ENCODE measurements at places on chromosomes 6 and 20.

- DNase-seq, result no peak
Measured at GRCh38 chr20:63087236-63087871, 80.6 kb upstream of the BHLHE23 start.

GRCh38 chr6:34531580-34532201, 24.4 kb downstream of the SPDEF start:
- peak; percentile 5 for DNase-seq

- DNase-seq, result no peak
Measured at GRCh38 chr6:131169613-131170012, 34.3 kb downstream of the AKAP7 start.

GRCh38 chr6:129835691-129836090, 25.4 kb downstream of the TMEM244 start:
- no peak for DNase-seq

- DNase-seq, result no peak
Measured at GRCh38 chr20:56702931-56703840, 74.1 kb downstream of the TFAP2C start.

GRCh38 chr6:138104618-138105213, 2.5 kb downstream of the PERP start:
- DNase-seq, result no peak

DNA sequence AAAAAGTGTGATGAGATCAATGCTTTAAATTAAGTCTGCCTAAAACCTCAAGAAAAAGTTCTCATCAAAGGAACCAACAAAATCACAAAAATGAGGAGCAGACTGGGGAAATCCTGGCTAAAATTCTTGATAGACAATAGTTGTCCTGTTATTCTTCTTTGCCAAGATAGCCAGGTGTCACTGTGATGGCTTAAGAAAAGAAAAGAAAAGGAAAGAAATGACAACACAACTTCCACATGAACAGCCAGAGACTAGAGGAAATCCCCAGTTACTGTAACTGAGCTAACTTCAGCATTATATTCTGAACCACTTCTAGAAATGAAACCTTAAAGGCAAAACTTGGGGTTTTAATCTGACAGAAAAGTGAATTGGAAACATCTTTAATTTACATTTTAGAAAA, 129.6 kb downstream of the CD24 start:
- no peak for DNase-seq

DNA sequence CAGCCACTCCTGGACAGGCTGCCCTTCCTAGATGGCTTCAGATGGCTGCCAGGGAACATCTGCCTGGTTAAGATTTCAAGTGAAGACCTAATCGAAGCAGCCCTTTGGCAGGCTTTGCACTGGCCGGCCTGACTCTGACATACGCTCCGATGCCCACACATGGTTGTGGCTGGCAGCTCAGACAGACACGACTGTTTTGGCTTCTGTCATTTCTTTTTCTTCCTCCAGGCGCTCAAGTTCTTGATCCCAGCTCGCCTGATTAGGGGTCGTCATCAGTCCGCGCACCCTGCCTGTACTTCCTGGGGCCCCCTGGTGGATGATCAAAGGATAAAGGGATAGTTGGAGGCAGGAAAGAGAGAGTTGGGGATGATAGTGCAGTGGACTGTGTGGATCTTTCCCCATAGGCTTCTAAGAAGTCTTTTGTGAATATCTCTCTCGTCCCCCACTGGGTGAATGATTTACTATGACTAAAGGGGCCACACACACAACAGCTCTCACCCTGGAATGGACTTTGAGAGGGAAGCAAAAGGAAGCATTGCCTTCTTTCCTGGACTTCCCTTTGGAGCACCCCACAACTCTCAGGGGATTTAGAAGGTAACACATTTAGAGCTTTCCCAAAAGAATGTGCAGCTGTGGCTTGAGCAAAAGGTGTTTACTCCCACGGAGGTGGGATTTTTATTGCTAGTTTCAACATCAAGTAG, 21.4 kb upstream of the TRAM2 start:
- DNase-seq, result no peak

GRCh38 chr6:44411141-44411540, 23.6 kb downstream of the CDC5L start:
- DNase-seq, result no peak

- DNase-seq, result no peak
Measured at GRCh38 chr6:71388856-71389527, 100.4 kb downstream of the OGFRL1 start.

DNA sequence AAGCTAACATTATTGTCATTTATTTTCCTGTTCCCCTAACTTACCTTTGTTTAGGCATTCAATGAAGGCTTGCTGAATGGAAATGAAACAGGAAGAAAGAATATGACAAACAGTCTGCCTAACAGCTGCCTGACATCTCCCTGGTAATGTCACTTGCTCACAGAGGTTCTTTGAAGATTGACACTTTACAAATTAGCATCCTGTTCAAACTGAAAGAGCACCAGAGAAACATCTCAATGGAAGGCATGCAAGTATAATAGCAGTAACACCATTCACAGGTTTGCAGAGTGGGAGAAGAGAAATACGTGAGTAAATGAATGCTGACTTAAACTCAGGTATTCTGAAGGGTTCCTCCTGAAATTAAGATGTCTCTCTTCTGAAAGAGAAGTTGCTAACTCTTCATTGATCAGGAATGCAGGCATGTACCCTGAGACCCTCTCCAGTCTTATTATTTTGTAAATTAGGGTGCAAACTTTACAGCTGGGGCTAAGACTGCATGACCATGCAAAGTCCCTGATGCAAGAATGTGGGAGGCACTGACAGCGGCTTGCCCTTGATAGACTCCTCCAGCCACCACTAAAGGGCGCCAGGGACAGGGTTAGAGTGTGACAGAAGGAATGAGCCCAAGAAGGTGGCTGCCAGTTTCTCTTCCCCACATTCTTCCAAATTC, 1.3 kb upstream of the SMLR1 start:
- DNase-seq, result no peak

DNA sequence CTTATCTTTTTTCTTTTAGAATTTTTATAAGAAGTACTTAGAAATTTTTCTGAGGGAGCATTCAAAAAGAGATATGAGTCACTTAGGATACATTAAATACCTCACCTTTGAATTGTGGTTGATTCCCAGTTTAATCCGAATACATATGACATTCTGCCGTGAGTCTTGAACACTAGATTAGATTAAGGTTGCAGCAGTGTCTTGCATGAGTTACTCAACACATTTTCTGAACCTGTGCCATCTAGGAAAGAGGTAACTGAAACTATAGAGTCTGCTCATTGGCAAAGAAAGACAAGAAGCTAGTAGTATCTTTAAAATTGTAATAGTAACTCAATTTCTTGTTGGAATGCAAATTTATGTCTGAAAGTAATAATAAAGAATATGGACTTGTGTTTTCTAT, 14.9 kb downstream of the PEX3 start:
- DNase-seq, result no peak

DNA sequence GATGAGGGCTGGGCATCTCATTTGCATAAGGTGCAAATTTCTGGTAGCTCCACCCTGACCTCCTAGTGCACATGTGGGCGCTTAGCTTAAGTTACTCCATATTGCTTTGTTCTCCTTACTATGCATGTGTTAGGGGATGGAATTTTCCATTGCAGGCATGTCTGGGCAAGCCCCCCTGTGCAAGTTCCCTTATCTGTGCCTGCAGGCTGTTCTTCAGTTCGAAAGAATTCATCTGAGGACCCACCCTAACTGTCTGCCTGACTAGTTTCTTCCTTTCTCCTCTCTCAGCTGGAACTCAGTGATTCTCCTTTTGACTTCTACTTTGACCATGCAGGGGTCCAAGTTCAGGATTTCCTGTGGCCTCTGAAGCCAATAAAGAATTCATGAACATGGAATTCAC, 30.2 kb downstream of the CCDC170 start:
- DNase-seq, result no peak

DNA sequence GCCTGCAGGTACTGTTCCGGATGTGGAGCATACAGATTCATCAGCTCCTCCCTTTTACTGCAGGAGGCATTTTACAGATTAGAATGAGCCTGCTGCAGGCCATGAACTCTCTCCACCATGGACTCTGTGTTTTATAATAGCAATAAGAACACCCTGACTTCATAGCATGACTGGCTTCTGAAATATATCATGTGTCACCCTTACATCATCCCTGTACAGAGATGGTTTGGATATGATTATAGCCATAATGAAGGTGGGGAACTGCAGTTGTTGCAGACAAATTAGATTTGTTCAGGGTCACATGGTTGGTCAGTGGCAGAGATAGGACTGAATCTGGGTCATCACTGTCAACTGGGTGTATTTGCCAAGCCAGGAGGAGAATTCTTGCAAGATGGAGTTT, 100.7 kb downstream of the FOXO3 start:
- DNase-seq, result no peak

DNA sequence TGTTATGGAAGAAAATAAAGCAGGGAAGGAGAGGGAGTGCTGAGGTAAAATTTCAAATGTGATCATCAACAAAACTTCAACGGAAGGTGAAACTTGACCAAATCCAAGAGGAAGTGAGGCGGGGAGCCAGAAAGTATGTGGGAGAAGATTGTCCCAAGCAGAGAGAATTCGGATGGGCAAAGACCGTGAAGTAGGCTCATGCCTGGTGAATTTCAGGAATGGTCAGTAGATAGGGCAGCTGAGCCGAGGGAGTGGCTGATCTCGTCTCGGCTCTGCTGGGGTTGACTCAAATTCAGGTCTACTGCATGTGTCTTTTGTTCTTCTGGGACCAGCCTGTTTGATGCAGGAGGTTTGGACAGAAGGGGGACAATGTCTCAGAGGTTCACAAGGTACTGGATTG, 7.0 kb upstream of the CSNK2A1 start:
- DNase-seq, result no peak

DNA sequence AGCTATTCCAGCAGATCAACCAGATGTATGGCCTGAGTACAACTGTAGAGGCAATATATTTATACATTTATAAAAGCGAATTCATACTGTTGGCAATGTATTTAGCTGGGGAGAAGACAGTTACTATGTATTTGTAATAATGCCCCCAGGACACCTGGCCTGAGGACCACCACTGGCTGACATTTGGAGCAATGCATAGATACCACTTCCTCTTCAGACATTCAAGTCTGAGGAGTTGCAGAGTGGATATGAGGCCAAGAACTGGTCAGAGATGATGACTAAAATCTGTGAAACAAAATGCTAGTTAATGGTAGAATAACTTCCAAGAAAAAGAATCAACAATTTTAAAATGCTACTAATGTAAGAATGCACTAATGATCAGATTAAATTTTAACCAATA, 462.3 kb downstream of the CDC5L start:
- no peak for DNase-seq

DNA sequence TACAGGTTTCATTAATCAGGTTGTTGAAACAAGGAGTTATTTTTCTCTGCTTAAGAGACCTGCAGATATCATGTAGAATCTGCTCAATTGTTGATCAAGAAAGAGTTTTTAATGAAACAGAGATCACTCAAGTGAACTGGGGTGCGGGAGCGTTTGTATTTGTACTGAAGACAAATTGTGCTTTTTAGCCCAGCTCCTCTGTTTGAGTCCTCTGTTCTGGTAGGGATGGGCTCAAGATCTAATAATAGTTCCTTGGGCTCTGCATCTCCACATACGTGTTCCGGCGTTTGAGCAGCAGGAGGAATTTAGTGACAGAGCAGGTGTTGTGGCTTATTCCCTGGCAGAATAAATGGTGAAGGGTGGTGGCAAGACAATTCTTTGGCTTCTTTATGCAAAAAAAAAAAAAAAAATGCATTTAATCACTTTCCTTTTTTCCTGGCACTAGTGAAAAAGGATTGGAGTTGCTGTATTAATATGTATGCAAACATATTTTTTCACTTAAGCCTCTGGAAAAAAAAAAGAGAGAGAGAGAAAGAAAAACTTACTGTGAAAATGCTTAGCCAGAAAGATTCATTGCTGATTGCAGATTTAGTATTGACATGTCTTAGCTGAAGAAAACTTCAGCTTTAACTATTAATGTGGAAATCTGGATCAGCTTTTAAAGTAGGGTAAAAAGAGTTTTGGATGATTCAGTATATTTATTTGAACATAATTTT, 4.0 kb downstream of the CITED2 start:
- DNase-seq, result no peak

DNA sequence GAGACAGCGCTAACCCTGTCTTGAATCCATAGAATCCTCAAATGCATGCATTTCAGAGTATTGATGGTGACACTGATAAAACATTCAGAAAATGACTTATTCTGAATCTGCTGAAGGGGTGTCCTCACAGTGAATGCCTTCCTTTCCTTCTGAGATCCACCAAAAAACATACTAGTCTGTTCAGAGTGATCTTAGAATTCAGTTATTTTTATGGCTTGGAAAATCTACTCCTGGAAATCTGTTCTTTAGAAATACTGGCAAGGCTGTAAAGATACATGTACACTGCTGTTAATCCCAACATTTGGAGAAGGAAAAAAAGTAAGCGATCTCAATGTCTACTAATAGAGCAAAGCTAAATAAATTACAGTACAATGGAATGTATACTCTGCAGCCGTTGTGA, 672.6 kb upstream of the AGPAT4 start:
- DNase-seq, result no peak

GRCh38 chr20:39983655-39984054, 705.4 kb downstream of the MAFB start:
- DNase-seq, result no peak

- no peak for DNase-seq
Measured at GRCh38 chr6:50992232-50992631, 173.6 kb downstream of the TFAP2B start.

DNA sequence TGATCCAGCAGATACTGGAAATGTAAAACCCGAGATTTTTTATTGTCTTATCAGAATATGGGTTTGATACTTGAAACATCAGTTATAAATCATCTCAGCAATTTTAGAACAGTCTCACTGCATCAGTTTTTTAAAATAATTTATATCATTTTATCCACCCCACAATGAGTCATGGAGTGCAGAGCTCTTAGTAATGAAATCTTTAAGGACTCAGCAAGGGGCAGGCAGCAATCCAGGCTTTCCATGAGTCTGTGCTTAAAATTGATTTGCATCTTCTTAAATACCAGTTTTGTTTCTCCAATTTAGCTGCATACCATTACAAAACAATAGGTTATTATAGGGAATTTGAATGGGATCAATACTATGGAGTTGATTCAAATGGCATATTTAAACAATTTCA, 832.3 kb downstream of the C6orf118 start:
- no peak for DNase-seq

DNA sequence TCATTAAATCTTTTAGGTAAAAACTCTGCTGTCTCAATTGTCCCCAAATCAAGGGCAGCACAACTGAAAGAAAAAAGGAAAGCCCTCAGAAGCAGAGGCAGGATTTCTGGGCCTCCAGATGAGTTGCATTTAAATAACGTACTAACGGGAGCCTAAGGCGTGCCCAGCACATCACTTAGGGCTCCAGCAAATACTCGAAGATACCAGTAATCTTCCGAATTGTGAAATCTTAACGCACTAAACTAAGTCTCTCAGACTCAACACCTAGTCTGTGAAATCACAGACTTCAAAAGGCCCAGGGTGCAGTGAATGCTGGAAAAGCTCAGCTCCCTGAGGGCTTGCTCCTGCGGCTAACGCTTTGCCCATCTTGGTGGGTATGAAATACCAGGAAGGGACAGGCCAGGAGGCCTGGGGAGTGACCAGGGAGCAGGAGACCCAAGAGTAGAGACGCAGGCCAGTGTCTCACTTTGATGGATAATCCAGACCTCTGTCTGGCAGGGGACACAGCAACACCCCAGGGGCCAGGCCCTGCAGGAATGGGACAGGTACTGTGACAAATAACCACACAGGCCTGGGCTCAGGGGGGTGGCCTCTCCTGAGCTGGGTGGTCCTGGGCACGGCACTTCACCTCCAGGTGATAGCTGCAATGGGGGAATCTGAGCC, 36.4 kb downstream of the RRBP1 start:
- no peak for DNase-seq
